Panc1 (cell line): ENCODE measurements at places on chromosomes 11 and 22.

DNA sequence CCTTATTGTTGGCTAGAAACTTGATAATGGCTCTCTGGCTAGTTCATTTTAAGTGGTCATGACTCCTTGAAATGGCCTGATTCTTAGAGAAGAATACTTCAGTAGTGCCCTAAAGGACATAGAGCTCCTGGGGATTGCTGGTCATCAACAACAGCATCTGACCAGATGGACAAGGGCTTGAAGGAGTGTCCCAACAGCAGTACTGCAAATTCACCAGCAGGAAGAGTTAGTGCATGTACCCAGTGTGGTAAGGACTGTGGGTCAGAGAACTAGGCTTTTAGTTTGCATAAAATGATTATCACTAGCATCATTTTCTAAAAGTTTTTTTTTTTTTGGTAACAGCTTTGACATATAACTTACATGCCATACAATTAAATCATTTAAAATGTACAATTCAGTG lies 39.5 kb upstream of the CUL5 start:
- no peak for DNase-seq

- no peak for DNase-seq
Observed at GRCh38 chr11:102878595-102878994, 3.8 kb upstream of the MMP12 start.

DNA sequence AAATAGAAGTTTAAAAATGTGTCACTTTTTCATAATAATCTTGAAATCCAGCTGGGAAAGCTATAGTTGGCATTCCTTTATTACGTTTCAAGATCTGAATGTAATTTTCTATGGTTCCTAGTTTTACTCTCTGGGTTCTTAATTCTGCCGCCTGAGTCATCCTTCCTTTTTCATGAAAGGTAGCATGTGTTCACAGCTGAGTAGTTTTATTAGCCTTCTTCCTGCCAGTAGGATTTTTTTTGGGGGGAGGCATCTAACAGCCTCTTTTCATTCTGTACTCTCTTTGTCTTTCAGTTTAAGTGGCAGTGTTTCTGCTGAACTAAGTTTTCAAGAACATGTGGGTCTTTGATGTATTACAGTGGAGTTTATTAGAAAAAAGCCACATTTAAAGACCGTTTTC lies 36.5 kb downstream of the OR2AG2 start:
- DNase-seq, result no peak

DNA sequence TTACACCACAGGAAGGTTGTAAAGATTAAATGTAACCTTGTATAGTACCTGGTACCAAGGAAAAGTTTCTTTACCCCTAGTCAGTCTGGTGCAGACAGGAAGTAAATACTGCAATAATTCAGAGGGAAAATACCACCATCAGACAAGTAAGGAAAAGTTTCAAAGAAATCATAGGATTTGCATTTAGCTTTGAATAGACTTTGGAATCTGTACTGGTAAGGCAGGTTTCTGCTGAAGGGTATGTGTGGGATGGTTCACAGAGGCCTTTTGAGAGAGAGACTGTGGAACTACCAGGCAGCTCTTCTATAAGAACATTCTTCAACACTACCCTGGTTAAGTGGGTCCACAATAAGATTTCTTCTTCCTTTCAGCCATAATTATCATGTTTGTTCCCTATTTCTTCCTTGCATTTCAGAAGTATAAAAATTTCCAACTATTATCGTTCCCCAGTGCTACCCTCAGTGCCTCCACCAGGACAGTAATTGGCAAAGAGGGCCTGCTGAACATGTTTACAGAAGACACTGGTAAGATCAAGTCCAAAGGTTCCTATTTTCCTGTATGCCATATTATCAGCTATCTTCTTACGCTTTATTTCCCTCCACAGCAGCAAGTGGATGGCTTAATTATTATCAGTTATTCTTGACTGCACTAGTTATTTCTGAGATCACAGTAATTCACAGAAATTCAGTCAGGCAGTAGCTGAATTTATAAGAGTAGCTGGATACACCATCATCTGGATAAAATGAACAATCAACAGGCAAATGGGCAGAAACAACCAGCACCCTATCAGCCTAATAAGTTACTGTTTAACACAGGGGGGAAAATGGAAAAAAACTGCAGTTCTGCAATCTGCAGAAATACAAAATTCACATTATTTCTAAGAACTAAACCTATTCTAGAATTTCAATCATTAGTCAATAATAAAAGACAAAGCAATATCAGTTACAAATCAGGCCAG lies 48.5 kb downstream of the PITPNB start:
- DNase-seq, result no peak

DNA sequence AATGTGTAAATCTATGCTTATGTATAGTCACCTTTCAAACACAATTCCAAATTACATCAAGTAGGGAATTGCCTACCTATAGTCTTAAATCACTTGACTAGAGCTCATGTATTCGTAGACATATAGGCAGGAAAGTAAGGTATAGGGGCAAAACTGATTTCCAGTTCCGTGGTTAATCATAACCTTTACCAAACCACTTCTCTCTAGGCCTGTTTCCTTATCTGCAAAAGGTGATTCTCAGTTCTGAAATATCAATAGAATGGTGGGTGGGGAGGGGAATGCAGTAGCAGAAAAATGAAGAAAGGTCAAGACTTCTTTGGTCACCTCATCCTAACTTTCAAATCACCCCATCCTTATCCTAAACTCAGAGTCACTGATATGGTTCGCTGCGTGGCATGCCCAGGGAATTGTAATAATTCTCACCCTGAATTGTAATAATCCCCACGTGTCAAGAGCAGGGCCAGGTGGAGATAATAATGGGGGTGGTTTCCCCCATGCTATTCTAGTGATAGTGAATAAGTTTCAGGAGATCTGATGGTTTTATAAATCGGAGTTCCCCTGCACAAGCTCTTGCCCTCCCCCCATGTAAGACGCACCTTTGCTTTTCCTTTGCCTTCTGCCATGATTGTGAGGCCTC lies 1.9 kb upstream of the ANO5 start:
- no peak for DNase-seq

GRCh38 chr11:115557681-115558080 lies 53.5 kb upstream of the CADM1 start:
- DNase-seq, result no peak

DNA sequence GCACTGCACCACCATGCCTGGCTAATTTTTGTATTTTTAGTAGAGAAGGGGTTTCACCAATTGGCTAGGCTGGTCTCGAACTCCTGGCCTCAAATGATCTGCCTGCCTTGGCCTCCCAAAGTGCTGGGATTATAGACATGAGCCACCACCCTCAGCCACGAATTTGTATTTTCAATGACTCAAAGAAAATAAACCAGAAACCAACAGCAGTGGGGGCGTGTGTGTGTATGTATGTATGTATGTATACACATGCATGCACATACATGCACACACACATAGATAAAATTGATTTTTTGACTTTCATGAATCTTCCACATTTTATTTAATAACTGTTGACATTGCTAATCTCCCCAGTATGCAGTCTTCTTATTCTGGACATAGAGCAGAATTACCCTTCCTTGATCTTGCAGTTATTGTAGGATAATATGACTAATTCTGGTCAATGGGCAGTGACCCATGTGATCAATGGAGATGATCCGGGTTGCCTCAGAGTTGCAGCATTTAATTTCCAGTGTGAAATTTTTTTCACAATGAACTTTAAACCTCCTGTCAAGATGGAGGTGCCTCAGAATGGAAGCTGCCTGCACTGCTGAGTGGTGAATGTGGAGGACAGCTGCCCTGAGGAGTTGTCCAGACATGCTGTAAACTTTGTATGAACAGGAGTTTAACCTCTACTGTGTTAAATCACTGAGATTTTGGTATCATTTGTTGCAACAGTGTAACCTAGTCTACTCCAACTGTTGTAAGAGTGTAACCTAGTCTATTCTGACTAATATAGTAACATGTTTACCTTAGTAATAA lies 12.8 kb upstream of the PTPN5 start:
- no peak for DNase-seq

GRCh38 chr11:112477581-112478317 lies 217.1 kb upstream of the PLET1 start:
- DNase-seq, result no peak

DNA sequence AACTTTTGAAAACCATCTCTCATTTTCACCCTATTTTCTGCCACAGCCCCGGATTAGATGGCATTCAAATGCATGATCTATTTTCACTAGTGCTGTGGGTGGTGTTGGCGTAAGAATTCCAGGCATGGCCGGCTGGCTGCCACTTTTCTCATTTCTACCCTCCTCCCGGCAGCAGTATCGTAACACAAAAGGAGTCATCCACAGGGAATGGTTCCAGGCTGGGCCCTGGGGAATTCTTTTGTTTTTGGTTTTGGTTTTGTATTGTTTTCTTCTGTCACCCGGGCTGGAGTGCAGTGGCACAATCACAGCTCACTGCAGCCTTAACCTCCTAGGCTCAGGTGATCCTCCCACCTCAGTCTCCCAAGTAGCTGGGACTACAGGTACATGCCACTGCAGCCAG lies 13.8 kb downstream of the JAML start:
- no peak for DNase-seq

- DNase-seq, result no peak
Observed at GRCh38 chr22:17007852-17008731, at the start of gene GAB4. TSS of gene GAB4 (minus strand) at chr22:17008222. CDS start at chr22:17008114, 108 bp downstream.

DNA sequence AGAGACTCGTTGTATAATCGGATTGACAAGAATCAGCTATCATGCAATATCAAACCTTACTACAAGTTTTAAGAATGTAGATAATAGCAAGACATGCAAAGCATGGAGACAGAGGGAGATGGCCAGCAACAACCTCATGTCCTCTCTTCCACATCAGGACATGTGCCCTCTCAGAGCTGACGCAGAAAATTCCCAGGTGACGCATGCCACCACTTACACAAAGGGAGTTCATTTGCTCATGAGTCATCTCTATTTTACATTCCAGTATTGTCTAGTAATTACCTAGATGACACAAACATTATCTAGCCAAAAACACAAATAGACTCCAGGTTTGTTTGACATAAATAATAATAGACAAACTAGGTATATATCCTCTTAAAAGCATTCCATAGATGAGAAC lies 38.1 kb upstream of the OPCML start:
- no peak for DNase-seq

- DNase-seq, result no peak
Observed at GRCh38 chr11:26947904-26948639, 45.8 kb upstream of the FIBIN start.

- no peak for DNase-seq
Observed at GRCh38 chr11:78514922-78515502, 59.7 kb downstream of the NARS2 start.
